ENCODE measurements at places on chromosomes 13 and 19.

GRCh38 chr13:74406420-74406819, 272.2 kb upstream of the KLF12 start:
- no peak for DNase-seq

- DNase-seq, result no peak
These were observed 16.8 kb upstream of the OR1M1 start for GRCh38 chr19:9070066-9070465.

DNA sequence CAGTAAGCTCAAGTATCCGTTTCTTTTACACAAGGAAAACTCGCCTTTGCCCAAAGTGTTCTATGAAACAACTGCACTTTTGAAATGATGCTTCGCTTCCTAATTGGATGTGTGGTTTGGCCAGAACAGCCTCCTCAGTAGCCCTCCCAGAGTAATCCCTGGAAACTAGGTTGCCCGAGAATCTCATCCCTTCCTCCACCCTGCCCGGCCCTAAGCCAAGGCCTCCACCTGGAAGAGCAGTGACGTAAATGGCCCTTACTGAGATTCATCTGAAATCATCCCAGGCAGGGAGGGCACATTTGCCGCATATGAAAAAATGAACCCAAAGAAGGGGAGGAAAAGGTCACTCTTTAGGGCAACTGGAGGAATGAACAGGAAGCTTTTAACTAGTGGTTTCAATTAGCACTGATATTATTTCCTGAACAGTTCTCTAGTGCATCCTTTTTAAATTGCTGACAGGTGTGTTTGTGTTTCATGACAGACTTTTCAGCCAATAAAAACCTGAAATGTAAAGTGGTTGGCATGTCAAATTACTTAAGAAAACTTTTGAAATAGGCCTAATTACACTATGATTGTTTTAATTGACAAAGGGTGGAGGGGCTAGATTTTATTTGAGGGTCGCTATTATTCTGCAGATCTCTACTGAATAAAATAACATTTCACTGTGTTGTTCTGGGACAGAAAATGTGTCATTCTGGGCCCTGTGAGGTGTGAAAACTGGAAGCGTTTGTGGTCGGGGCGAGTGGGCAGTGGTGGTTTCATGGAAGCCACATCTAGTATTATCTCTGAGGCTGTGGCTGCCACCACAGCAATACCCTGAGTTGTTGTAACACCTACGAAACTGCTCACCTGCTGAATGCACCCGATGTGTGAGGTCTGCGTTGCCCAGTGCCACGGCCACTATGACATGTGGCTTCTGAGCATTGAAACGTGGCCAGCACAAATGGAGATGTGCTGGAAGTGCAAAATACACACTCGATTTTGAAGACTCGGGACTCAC, 112.1 kb downstream of the ZIC5 start:
- no peak for DNase-seq

GRCh38 chr13:86741762-86742285, 929.3 kb upstream of the SLITRK5 start:
- DNase-seq, result peak; percentile 25

DNA sequence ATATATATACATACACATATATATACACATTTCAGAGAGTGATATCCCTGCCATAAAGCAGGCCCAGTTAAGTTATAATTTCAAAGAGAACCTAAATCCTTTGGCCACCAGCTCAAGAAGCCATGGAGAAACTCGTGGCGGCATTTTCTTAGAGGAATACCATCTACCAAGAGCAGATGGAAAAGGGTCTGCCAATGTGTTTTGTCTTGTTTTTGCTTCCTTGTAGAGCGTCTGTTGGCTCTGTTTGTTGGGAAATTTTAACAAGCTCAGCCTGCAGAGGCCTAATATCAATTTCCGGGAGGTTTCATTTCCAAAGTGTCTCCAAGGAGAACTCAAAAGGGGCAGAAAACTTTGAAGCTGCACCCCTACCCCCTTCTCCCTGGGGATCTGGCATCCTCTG, 140.5 kb downstream of the IER2 start:
- DNase-seq, result no peak

- DNase-seq, result peak; percentile 74
These were observed 1.2 kb downstream of the CDC34 start for GRCh38 chr19:532561-533363.

DNA sequence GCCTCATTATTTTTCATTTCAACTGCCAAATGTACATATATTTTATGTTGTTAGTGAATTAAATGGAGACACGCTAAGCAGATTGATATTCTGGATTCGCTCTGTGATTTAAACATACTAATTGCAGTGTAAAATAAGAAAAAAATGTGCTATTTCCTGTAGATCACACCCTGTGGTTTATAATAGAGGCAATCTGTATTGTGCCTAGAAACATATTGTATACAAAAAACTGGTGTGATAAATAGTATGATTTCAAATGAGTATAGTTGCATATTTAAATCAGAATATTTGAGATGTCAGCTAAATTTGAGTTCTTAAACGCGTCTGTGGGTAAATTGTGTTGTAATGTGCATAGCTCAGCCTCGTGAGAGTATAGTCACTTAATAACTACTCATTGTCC, 643.9 kb downstream of the TBC1D4 start:
- no peak for DNase-seq

DNA sequence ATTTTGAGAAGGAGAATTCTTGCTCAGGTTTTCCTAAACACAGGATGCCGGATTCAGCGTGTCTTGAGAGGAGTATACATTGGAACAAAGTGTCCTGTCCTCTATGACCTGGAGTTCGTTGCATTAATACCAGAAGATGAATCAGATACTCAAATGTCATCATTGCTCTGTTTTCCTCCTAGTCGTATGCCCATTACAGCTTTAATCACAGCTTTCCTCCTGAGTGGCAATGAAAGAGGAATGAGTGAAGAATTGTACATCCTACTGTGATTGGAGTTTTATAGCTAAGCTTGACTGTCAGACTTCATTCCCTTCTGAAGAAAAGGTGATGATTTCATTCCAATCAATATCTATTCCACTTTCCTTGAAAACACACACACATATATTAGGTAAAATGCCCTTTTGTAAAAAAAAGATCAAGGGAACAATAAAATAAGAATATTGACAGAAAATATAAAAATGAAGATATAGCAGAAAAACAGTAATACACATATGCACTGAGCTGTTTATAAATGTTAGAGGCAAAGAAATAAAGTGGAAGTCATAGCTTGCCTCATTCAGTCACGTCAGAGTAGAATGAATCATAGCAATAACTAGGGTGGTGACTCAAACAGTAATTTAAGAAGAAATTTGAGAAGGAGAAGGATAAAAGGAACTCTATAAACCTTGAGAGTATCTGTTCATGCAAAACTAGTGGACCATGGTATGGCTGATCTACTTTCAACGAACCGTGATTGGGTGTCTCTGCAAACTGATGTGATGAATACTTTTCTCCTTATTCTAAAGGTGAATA, 501.5 kb downstream of the SUCLA2 start:
- DNase-seq, result peak; percentile 92

- DNase-seq, result peak; percentile 29
These were observed 4.7 kb downstream of the AKAP11 start for GRCh38 chr13:42276683-42277082.

DNA sequence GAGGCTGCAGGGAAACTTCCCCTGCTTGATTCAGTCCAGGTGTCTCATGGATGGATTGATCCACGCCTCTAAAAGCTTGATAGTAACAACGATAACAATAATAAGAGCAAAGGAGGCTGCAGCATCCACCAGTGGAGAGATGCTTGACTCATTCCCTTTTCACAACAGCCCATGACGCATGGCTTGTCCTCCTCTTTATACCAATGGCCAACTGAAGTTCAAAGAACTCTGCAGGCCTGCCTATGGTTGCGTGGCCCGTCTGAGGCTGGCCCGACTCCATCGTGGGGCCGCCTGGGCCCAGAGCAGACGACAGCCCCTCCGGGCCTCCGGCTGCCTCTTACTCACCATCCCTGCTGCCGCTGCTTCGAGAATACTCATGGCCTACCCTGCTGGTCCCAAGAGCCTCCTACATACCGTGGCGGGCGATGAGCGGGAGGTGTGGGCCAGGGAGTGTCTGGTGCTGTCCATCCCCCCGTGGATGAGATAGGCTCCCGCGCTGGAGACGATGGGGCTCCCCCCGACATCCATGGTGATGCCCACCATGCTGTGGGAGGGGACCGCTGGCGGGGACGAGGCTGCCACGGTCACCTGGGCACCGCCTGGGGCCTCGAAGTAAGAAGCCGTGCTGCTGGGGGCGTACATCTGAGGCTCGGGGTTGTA, 61.8 kb upstream of the RANBP3 start:
- DNase-seq, result no peak

- DNase-seq, result no peak
These were observed 482.0 kb downstream of the PCDH20 start for GRCh38 chr13:60933638-60934037.

- DNase-seq, result no peak
These were observed 87.9 kb upstream of the POSTN start for GRCh38 chr13:37686501-37686900.

GRCh38 chr13:108734676-108735075, 105.3 kb downstream of the MYO16 start:
- DNase-seq, result no peak

- peak; percentile 82 for DNase-seq
These were observed 44.4 kb downstream of the ELF1 start for GRCh38 chr13:40974460-40975407.

- no peak for DNase-seq
These were observed 9.0 kb downstream of the LSM14A start for GRCh38 chr19:34181111-34181864.

- no peak for DNase-seq
These were observed 11.1 kb downstream of the UQCRFS1 start for GRCh38 chr19:29201855-29202254.

DNA sequence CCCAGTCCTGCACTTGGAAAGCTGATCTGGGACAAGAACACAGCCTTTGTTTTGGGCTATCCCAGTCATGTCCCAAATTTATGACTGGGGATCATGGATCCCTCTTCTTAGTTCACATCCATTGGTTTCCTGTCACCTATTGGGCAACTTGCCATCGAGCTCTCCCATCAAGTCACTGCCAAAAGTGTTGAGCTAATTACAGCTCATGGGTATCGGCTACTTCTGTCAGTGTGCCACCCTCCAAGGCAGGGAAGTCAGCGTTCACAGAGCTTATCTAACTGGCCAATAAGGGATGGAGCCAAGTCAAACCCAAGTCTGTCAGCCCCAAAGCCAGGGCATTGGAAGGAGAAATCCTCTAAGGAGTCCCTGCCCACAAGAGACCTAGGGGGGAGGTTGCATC, 53.2 kb upstream of the KATNAL1 start:
- DNase-seq, result no peak

DNA sequence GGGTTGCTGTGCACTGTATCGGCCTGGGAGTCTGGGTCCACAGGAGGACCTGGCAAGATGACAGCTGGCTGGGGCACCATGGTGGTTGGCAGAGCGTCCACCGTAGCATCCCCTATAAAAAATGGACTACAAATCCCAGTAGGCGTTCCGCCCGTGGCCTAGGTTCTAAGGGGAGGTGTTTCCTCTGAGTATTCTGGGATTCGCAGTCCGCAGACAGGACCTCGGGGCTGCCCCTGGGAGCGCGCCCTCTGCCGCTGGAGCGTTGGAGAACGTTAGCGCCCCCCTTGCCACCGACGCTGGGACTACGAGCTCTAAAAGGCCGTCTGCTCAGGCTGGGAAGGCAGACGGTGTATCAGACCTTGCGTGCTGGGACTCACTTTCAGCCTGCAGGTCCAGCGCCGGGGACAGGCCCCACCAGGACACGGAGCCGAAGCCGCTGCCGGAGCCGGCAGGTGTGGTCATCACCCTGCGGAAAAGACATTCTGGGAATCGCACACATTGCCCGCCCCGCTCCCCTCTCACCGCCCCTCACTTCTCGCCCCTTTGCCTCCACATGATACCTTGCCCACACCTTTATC, 372 bp downstream of the DNAAF3 start:
- DNase-seq, result peak; percentile 84

- DNase-seq, result no peak
These were observed 33.0 kb upstream of the VSTM2B start for GRCh38 chr19:29492769-29493168.

DNA sequence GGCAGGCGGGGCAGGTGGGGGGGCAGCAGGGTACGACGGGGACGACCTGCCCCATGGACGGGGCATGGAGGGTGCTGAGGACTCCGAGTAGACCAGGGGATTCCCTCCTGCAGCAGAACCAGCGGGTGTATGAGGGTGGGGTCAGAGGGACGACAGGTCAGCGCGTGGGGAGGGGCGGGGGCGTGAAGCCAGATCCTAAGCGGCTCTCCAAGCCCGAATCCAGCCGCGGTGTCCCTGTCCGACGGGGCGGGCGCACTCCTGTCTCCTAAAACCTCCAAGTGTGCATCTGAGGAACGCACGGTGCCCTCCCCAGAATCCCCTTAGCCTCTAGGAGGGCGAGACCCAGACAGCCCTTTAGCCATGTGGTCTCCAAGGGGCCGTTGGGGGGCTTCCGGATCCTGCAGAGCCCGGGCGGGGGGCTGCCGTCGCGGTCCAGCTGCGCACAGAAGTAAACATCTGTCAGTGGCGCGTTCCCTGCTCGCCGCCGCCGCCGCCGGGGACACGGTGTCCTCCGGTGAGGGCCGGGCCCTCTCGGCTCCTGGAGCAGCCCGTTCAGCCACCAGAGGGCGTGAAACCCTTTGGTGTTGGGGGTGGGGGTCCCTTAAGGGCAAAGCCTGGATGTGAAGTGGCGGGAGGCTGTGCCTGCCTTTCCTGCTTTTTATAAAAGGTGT, 730 bp downstream of the NRTN start:
- DNase-seq, result peak; percentile 55

GRCh38 chr13:81406639-81407292, 1065.8 kb upstream of the SPRY2 start:
- DNase-seq, result no peak

GRCh38 chr19:30711296-30711695, 339.1 kb downstream of the ZNF536 start:
- no peak for DNase-seq

- no peak for DNase-seq
These were observed 18.6 kb upstream of the C13orf46 start for GRCh38 chr13:113992276-113993005.

- no peak for DNase-seq
These were observed 120.0 kb downstream of the UQCRFS1 start for GRCh38 chr19:29092712-29093552.

GRCh38 chr13:52961256-52961910, 67.2 kb upstream of the OLFM4 start:
- DNase-seq, result no peak

DNA sequence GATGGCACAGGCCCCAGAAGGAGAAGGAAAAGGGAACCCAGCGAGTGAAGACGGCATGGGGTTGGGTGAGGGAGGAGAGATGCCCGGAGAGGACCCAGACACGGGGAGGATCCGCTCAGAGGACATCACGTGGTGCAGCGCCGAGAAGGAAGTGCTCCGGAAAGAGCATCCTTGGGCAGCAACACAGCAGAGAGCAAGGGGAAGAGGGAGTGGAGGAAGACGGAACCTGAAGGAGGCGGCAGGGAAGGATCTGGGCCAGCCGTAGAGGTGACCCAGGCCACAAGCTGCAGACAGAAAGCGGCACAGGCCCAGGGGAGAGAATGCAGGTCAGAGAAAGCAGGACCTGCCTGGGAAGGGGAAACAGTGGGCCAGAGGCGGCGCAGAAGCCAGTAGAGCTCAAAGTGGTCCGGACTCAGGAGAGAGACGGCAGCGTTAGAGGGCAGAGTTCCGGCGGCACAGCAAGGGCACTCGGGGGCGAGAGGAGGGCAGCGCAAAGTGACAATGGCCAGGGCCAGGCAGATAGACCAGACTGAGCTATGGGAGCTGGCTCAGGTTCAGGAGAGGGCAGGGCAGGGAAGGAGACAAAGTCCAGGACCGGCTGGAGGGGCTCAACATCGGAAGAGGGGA, 1.1 kb downstream of the PPP1R12C start:
- DNase-seq, result peak; percentile 74
